ENCODE measurements at places on chromosomes 2 and 18.

- no peak for DNase-seq
Observed at GRCh38 chr2:194291104-194291503, 1365.9 kb upstream of the SLC39A10 start.

GRCh38 chr2:182814380-182814779 is 52.1 kb downstream of the FRZB start:
- DNase-seq: no peak

DNA sequence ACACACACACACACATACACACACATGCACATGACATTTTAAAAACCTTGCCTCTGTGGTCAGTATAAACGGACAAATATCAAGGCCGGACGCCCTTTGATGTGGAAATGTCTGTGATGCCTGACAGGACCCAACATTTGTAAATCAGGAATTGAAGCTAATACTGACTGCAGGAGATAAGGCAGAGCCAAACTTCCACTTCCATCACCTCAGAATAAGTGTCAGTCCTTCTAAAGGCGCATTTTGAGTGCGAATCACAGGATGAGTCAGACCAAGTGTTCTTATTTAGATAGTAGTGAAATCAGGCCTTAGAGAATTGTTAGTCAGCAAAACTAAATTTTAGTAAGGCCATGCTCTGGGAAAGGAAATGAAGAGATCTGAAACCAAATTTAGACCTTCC is 211.7 kb upstream of the LRATD1 start:
- DNase-seq: no peak

DNA sequence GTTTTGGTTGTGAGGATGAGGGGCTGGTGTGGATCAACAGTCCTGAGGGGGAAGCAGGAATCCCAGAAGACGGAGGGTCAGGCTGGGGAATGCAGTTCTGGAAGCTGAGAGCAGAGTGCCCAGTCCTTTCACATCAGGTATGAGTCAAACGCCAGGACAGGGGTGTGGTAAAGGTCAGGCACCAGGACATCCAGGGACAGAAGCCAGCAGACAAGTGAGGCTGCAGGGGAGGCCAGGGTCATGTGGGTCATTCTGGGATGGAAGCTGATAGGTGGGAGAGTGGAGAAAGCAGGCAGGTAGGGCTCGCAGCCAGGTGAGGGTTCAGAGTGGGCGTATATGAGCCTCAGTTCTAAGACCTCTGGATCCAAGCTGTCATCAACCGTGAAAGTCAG is 12.8 kb upstream of the GNLY start:
- no peak for DNase-seq

DNA sequence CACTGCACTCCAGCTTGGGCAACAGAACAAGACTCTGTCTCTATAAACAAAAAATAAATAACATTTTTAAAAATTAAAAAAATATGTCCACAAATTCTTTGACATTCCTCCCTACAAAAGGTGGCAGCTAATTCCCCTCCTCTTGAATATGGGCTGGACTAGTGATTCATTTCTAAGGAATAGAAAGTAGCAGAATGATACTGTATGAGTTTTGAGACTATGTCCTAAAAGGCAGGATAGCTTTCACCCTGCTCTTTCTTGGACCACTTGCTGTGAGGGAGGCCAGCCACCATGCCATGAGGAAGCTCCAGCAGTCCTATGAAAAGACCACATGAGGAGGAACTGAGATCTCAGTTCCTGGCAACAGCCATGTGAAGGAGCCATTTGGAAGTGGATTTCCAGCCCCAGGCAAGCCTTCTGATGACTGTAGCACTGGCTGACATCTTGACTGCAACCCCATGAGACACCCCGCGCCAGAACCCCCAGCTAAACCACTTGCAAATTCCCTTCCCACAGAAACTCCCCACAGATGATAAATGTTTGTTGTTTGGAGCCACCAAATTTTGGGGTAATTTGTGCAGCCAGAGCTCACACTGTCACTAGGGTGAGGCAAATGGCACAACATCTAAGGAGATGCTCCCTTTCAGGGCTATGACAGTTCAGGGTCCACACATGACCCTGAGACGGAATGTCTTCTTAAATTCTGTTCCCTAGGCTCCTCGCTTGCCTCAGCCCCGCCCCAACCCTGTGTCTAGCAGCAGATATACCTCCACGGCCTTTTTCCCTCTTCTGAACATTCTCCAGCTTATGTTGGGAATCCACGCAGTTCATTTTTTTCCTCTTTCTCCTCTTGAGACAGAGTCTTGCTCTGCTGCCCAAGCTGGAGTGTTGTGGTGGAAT is 17.1 kb upstream of the ATOH8 start:
- DNase-seq: no peak

DNA sequence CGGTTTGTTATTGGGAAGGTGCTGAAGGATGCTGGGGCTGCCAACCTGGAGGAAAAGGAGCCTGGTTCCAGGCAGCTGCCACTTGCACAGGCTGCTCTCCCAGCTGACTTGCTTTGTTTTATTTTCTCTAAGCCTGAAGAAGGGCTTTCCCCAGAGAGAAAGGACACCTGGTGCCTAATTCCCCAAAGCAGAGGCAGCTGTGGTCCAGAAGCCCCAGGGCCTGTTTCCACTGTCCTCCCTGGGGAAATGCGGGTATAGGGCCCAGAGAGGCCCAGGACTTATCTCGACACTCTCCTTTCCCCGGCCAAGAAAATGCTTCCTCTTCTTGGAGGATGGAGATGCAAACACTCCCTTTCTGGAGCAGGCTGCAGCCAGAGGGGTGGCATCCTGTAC is 30.1 kb downstream of the INO80C start:
- DNase-seq: no peak

GRCh38 chr2:61988462-61989366 is 83.2 kb downstream of the COMMD1 start:
- DNase-seq: no peak

DNA sequence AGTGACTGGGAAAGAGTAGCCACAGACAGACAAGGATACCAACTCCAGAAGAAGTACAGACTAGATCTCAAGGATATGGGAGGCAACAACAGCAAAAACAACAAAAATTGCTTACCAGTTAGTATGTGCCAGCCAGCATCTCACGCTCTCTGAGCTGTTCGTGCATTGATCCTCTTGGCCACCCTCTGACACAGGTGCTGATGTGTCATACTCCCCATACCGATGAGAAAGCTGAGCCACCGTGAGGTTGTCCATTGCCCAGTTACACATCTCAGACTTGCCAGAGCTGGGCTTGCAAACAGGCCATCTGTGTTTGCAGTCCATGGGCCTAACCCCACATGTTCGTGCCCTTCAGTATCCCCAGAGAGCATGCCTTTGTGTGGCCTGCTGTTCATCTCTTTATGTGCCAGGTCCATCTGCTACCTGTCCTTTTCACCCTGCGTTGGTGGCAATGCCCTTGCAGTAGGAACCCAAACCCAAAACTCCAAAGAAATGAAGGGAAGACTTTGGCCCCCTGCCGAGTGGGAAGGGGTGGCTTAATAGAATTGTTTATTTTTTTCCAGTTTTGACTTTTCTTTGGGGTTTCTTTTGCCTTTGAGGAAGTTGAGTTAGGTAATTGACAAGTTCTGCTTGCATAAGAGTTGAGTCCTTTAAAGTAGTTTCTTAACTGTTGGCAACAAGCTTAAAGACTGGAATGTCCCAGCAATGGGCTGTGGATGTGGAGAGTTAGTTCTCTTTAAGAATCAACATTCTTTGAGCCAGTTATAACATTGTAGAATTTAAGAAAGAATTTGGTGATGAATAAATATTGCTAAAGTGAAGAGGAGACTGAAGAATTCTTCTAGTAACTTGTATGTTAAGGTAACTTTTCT is 46.7 kb downstream of the LYPD6B start:
- DNase-seq: no peak

- DNase-seq: no peak
Observed at GRCh38 chr2:215027779-215028178, 110.6 kb downstream of the ABCA12 start.

Data from DMS79 treated with DMSO at 0.1 percent for 48 hours (cell line).